NCI-H1092 (cell line): ENCODE measurements at places on chromosomes 12 and 14.

GRCh38 chr14:36383767-36384431, 63.5 kb upstream of the MBIP start:
- DNase-seq: no peak

- no peak for DNase-seq
These were observed 25.0 kb downstream of the NTF3 start for GRCh38 chr12:5456906-5457305.

DNA sequence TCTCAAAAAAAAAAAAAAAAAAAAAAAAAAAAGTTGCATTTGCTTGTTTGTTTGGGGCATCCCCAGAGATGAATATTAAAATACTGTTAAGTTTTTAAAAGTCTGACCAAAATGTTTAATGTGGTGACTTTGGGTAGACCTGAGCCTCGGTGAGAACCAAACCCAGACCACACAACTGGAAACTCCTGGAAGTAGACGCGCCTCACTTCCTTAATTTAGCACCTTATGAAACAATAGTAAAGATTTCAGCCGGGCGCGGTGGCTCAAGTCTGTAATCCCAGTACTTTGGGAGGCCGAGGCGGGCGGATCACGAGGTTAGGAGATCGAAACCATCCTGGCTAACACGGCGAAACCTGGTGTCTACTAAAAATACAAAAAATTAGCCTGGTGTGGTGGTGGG, 9.3 kb downstream of the NFKBIA start:
- no peak for DNase-seq

DNA sequence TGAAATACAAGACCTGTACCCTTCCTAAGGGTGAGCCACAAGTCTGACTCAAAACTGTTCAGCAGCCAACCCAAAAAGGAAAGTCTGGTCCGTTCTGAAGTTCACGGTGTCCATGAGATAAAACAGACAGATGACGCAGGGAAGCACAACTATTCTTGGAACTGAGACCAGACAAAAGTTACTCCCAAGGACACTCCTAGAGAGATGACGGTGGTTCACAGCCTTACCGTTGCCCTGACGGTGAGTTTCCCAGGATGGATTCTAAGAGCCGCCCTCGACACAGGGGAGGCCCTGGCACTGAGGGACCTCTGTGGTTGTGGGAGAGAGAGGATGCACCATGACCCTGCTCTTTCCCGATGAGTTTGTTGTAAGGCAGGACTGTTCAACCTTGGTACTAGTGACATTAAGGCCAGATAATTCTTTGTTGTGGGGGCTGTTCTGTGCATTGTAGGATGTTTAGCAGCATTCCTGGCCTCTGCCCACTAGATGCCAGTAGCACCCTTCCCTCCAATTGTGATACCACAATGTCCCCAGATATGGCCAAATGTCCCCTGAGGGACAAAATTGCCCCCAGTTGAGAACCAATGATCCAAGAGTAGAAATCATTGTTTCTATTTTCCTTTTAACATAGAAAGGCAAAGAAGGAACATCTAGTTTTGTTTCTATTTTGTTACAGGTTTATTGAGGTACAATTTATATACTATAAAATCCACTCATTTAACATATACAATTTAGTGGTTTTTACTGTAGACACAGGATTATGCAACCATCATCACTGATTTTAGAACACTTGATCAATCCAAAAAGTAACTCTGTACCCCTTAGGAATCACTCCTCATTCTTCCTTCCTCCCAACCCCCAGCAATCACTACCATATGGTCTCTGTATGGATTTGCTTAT, 23.0 kb downstream of the OR10P1 start:
- no peak for DNase-seq

- no peak for DNase-seq
These were observed 226.8 kb downstream of the ZFP36L1 start for GRCh38 chr14:68566075-68566474.

DNA sequence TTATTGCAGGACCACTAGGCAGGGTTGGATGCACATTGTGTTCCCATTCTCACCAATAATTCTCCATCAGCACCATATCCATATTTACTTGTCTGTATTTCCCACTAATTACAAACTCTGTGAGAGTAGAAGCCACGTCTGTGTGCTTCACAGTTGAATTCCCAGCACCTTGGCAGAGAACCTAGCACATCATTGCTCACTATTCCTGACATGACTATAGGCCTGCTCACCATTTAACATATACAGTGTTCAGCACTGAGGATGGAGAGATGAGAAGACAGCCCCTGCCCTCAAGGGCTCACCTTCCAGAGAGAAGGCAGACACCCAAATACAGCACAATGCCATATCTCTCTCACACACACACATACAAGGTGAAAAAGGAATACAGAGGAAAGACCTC, 5.0 kb downstream of the DAD1 start:
- no peak for DNase-seq

DNA sequence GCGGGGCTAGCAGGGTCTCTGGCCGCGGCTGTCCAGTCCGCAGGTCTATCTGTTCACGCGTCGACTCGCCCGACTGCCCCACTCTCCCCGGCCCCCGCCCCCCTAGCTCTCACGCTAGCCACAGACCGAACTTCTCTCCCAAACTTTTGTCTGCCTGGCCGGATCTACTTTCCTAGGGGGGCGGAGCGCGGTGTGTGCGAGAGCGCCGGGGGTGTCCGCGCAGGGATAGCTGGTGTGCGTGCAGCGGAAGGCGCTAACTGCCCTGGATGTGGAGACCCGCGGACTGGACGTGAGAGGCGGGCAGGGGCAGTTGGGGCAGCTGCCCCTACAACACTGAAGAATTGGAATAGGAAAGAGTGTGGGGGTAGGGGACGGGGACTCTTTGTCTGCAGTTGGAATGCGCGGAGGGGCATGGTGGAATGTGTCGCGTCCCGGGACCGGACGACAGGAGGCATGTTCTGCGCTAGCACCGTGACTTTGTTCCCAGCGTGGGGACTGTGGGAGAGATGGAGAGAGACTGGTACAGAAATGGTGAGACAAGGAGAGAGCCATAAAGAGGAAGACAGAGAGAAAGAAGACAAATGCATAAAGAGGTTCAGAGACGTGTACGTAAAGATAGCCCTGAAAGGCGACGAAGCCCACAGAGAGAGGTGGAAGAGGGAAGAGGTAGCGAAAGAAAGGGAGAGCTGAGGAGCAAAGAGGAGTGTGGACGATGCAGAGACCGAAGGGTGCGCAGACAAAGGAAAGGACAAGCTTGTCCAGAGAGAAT, at the start of gene AJUBA:
AJUBA (minus strand) TSS at position 75 of the 769 bp plus-strand sequence. CDS start 285 bp downstream, outside the sequence.
- no peak for DNase-seq

DNA sequence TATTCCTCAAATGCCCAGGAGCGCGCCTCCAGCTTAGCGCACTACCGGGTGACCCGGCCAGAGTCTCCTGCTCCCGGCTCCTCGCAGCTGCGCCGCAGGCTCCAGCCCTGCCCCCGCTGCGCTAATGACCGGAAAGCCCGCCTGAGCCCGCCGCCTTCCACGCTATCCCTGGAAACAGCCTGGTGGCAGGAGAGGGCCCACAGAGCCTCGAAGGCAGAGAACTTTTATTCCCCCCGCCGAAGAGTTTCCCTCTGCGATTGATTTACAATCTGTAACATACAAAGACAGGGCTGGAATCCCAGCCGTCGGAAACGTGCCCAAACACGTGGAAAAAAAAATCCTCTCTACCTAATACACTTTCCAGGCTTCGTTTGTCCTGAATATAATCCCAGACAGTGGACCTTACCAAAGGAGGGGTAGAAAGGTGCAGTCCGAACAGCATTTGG, 1.5 kb downstream of the COL2A1 start:
- peak; percentile 43 for DNase-seq

- no peak for DNase-seq
These were observed 35.7 kb downstream of the FOXA1 start for GRCh38 chr14:37559386-37559785.

- no peak for DNase-seq
These were observed 462.5 kb downstream of the NAV3 start for GRCh38 chr12:78293059-78293686.

GRCh38 chr14:57487771-57488170, 5.9 kb downstream of the CCDC198 start:
- no peak for DNase-seq

GRCh38 chr14:91796617-91797347, 64.9 kb upstream of the CATSPERB start:
- no peak for DNase-seq

DNA sequence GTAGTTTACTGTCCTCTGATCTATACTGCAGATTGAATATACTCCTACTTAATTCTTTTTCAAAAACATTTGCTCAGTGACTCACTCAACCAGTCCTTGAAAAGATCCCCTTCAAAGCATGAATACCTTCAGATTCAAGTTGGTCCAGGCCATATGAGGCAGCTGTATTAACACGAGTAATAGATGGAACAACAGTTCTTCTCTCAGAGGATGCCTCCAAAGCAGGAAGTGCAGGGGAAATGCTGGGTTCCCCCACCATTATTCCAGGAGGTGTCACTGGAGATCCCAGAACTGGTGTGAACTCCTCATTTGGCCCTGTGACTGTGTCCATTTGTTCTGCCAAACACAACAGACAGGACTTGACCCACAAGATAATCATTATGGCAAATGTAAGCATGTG, 20.6 kb downstream of the ARMH4 start:
- no peak for DNase-seq

GRCh38 chr14:58200480-58200841, 512 bp downstream of the ACTR10 start:
- DNase-seq: no peak

- no peak for DNase-seq
These were observed 39.2 kb downstream of the DACT1 start for GRCh38 chr14:58677001-58677400.

DNA sequence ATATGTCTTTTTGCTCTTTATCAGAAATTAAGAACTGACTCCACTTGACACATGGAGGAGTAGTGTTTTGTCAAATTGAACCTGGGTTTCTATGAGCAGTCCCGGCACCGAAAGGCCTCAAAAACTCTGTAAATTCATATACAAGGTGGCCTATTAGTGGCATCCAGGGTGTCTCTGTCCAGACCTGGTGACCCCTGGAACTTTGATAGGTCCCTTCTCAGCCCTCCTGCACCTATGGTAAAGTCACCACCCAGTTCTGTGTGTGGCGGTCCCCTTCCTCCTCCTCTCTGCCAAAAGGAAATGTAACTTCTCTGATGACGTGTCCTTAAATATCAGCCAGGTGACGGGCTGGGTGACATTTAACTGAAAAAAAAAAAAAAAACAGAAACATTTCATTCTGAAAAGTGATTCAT, 204.0 kb upstream of the FOXN3 start:
- DNase-seq: no peak

DNA sequence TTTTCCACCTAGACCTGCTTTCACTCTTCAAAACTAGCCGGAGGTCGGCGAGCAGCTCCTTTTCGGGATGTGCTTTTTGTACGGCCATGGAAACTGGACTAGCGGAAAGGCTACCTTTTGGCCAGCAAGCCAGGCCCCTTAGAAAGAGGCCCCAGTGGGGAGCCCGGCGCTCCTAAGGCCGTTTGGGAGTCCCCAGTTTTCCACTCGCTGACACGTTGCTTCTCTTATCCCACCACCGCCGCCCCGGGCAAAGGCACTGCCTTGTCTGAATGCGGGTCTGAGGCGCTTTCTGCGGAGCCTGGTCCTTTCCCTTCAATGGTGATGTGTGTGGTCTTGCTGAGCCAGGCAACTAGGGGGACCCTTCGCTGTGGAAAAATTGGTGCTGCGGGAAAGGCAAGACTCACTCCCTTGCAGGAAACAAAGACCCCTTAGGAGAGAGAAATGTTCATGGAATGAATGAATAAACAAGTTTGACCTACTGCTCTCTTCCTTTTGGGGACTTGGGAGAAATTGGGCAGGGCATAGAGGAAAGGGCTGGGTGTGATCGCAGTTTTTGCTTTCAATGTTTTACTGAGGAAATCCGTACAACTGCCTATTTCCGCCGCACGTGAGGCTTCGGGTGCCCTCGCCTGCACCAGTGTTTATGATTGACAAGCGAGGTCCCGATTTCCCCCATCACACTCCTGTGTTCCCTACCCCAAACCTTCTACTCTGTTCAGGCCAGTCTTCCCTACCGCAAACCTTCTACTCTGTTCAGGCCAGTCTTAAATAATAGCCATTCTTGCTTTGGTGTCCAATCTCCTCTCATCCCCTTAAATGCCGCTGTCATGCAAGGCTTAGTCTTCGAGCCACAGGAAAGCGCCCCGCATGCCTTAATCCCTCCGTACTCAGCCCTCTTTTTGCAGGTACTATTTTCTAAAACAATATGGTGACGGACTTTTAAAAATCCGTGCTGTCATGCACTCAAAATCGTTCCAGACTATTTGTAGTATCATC, 1.0 kb upstream of the SLC38A2 start:
- DNase-seq: peak; percentile 56

DNA sequence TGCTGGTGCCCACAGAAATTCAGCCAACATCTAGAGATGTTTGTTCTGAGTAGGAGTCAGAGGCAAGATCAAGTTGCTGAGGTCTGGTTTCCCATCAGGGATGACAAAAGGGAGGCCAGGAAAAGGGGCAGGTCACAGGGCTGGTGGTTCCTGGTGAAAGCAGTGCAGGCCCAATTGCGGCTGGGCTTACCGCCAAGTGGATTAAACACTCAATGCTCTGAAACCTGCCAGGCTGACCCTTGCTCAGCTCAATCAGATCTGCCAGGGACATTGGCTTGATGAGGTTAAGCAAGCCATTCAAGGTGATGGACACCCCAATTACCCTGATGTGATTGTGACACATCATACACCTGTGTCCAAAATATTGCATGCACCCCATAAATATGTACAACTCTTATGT, 5.5 kb upstream of the OAS1 start:
- DNase-seq: peak; percentile 87

- DNase-seq: no peak
These were observed 5.7 kb upstream of the CCND2 start for GRCh38 chr12:4267704-4268328.

DNA sequence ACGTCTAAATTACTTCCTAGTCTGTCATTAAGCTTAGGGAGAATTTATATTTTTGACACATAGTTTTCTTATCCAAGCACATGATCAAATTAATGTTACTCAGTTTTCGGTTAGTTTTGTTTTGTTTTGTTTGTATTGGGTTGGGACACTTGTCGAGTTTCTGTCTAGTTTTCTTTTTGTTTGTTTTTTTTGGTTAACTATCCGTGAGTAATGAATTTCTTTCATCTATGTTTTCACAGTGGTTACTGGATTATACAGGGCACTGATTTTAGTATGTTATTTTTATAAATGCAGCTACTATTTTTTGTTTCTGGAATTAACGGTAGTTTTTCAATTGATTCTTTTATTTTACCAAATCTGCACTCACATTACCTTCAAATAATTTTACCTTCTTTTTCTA, 2.7 kb downstream of the KLRF1 start:
- no peak for DNase-seq

DNA sequence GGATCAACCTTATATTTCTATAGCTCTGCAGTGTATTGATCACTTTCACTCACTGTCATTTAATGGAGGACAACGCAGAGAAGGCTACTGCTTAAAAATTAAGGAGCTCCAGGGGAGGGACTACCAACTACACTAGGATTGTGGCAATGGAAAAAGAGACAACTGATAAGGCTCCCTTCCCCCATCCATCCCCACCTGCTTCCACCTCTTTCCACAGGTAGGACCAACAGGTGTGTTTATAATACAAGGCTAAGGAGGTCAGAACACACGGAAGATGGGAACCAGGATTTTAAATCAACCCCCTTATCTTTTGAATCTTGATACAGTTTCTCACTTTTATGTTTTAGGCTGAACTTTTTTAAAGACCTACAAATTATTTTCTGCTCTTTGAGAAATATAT, 90.8 kb downstream of the STAB2 start:
- DNase-seq: no peak
